Nucleus accumbens (tissue), 56 donors: ENCODE measurements at places on chromosomes 4 and X.

DNA sequence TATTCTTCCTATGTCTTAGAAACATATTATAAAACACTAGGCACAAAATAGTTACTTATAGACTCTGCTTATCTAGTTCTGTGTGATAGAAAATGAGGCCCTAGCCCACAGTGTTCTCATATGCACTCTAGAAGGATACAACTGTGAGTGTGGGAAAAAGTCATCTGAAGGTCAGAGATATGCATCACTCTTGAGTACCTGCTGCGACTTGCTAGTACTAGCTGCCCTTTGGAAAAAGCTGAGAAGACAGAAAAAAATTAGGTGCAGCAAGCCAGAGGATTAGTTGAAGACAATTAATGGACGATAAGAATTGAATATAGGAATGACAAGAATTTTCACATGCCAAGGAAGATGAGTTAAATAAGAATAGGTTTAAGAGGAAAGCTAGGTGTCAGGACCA, 61.3 kb downstream of the MTHFD2L start:
- no peak for DNase-seq

DNA sequence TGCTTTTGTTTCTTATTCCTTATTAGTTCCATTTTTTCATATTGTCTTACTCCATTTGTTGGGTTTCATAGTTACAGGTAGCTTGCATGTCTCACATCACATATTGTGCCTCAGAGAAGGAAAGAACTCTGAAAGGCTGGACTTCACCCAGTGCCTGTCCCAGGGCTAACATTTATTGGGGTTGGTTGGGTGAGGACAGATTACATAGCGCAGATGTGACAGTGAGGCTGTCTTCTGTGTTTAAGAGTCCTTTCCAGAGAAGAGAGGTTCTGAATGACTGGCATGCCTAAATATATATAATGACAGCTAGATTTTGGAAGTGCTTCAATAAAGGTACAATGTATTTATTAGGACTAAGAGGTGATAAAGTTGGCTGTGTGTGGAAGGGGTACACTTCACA, 2.7 kb downstream of the ZNF330 start:
- DNase-seq = no peak

- DNase-seq = no peak
Observed at GRCh38 chr4:177265729-177266128, 43.9 kb upstream of the NEIL3 start.

DNA sequence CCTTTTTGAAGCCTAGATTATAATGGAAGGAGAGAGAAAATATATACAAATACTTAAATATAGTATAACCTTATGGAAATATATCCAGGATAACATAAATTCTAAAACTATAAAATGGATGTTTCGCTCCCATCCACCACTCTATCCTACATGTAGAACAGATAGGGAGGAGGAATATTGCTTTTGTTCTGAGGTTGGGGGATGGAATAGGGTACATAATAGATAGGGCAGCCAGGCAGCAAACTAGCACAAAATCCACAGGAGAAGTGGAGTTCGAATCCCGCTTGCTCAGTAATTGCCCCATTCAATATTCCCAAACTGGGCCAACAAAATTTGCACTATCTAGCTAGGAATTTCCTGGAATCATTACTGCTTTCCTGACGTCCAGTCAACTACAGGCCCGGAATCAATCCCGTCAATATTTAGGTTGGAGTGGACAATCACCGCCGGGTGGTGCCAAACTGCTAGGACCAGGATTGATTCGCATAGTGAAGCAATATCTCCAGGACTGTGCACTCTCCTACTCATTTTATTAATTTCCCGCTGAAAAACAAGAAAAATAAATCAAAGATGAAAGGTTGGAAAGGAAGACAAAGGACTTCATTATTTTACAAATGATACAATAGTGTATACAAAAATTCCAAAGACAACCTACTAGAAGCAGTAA, 40.4 kb upstream of the PAPSS1 start:
- DNase-seq = no peak

DNA sequence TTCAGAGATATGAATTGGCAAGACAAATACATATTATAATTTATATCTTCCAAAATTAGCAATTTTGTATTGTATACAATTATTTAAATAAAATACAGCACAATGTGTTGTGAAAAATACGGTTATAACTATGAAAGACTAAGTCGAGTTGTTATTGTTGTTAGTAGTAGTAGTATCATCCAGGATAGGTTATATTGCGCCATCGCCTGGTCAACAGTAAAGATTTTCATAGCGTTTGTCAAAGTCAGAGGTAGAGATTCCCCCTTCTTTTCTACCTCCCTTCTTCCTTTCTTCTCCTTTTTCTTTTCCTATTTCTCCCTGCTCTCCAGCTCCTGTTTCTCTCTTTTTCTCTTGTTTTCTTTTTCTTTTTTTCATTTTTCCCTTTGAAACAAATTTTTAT, 499.1 kb upstream of the EPHA5 start:
- no peak for DNase-seq

DNA sequence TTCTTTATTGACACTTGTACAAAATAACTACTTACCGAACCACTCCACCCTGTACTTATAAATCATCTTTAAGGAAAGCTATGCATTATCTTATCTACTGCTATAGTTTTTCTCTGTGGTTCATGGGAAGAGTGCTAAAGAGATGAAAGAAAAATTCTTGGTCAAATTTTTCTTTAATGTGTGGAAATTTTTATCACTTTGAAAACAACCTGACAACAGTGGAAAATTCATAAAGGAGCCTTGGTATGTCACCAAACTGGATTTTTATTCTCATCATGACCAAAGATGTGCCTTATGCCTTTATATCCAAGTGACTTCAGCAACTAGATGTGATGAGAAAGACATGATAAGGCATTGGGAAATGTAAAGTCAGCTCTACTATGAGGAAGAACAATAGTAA, 67.2 kb upstream of the SPP1 start:
- no peak for DNase-seq

DNA sequence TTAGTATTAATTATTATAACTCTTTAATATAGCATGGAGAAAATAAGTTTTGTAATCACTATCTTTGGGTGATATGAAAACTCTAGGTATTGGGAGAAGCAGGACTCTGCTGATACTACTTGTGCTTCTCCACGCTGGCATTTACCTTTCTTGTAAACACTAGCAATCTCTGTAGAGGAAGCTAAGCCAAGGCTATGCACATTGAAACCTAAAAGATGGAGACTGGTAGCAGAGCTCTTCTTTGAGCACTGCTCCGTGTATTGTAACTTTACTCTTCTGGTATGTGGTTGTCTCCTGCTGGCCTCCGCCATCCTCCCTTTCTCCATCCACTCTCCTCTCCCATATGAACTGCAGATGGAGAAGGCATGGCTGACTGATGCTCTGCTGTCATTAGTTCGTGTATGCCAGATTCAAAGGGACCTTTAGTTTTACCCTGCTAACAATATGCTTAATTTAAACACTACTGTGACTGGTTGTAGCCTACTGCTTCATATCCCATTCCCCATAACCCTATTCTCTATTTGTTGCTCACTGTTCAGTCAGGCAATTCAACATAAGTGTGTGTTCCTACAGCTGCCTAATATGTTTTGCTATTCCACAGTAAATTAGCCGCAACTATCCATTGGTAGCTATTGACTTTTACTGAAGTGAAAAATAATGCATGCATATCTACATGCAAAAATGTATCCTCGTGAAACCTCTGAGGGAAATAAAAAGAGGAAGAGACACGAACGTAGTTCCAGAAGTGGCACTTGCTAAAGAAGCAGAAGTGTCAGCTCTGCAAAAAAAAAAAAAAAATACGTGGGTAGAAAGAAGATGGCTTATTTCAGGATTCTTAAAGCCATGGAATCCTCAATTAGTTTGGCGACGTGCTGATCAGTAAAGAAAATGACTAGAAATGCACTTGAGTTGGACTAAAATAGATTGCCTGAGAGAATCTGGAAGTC, 55.6 kb upstream of the CCSER1 start:
- DNase-seq = no peak

DNA sequence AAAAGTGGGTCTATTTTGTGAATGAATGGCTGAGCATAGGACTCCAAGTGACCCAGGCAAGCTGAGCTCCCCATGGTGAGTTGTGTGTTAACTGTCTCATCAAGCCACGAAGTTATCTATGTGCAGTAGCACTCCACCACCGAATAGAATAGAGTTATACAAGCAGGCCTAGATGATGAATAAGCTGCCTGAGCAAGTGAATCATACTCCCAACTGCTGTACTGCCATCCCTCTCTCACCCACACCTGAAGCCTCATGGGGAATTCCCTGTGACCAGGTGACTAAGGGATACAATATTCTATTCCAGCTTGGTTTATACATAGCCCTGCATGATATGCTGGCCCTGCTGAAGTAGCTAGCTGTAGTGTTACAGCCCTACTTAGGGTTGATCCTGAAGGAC, 38.7 kb downstream of the KDM5C start:
- no peak for DNase-seq

GRCh38 chr4:155497306-155497705, 120.5 kb upstream of the MAP9 start:
- no peak for DNase-seq

DNA sequence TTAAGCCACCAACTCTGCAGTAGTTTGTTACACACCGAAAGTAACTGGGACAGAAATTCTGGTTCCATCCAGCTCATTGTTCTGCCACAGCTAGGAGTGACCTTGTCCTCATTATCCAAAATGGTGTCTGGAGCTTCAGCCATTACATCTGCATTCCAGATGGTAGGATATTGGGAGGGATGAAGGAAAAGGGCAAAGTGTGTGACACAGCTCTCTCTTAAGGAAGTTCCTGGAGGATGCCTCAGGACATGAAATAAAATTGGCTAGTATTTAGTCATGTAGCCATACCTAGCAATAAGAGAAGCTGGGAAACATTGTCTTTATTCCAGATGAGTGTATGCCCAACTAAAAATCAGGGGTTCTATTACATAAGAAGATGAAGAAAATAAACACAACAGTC, 262.0 kb downstream of the BCOR start:
- DNase-seq = no peak
